ENCODE measurements at places on chromosomes 5 and 9.

GRCh38 chr9:122991370-122991830 is 42.1 kb upstream of the GPR21 start:
- DNase-seq: no peak

GRCh38 chr9:5569409-5569808 is 59.1 kb downstream of the PDCD1LG2 start:
- no peak for DNase-seq

DNA sequence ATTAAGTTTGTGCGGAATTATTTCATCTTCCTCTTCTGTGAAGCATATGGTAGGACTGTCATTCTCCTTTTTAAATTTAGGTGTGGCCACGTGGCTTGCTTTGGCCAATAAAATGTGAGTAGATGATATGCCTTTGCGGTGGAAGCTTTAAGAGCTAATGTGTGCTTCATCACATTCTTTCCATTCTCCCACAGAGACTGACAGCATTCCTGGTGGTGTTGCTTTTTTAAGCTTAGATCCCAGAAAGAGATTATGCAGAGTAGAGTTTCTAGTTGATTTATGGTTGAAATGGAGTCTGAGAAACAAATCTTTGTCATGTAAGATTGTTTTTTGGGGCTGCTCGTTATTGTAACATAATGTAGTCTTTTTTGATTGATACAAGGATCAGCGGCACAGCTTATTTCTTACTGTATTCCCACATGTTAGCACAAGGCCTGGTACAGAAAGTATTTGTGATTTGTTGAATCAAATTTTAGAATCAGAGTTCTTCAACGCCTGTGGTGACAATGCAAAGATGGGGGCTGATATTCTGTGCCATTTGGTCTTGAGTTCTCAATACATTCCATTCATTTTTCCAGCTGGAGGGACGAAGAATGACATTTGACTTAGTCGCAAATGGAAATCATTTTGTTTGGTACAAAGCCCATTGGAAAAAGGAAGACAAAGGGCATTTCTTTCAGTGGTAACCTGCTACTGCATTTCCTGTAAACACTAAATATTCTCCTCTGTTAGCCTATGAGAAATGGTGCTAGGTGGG is 209.9 kb upstream of the VLDLR start:
- DNase-seq: no peak

GRCh38 chr5:40736103-40736875 is 19.5 kb downstream of the TTC33 start:
- DNase-seq: no peak

GRCh38 chr5:74543162-74543995 is 97.1 kb downstream of the ENC1 start:
- DNase-seq: no peak

GRCh38 chr5:76820526-76820890 is 1.7 kb downstream of the F2RL1 start:
- DNase-seq: no peak

DNA sequence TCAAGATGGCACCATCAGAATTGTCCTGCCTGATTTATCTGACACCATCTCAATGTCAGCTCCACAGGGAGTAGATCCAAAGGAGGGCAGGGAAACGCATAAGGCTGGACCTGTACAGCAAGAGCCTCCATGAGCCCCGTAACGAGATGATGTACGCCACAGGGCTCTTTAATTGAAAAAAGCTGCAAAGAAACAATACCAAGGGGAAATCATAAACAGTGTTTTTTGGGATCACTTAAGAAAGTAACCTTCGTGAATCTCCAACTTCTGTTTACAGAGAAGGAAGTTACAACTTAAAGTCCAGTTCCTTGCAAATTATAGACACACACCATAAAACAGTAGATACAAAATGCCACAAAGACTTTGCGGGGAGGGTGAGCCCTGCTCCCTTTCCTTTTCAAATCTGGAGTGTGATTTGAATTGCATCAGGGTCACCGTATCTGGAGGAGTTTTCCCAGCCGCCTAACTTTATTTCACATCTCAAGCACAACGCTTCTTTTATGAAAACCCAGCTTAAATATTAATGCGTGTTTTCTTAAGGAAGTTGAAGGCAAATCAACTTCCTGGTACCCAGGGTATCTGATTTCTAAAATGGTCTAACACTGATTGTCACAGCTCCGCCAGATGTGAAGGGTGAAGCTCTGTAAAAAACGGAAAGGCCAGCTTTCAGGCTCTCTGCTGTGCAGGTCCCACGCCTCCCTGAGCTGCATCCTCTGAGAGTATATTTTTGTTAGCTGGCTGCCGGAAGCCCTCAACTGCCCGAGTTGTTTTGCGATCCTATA is 88.9 kb downstream of the EBF1 start:
- no peak for DNase-seq

GRCh38 chr5:8239198-8239597 is 370.2 kb downstream of the MTRR start:
- DNase-seq: no peak
